ENCODE measurements at places on chromosomes 3 and 15.

DNA sequence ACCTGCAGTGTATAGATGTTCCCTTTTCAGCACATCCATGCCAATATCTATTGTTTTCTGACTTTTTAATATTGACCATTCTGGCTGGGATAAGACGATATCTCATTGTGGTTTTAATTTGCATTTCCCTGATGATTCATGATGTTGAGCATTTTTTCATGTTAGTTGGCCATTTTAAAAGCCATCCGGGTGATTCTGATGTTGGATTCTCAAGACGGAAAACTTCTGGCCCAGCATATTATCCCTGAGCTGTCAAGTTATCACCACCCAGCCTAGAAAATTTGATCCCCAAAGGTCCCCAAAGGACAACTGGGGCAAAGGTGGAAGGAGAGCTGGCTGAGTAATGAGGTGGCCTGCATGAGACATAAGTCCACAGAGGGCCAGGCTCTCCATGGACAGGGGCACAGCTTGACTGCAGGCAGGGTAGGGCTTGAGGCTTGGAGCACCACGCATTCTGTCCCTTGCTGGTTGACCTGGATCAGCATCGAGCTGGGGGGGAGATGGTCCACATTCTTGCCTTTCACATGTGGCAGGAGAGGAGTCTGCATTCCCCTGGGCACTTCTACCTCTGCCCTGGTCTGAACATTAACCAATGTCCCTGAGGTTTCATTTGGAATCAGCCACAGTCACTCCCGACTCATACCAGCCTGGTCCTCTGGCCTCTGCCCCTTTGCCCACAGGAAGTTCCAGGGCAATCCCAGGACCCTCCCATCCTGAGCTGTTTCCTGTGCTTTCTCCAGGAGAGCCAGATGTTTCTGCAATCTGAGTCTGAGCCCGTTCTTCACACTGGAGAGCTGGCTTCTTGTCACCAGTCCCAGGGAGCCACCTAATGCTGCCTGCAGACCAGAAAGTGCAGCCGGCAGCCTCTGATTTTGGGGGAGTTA lies 69.2 kb downstream of the ISG20 start:
- DNase-seq: peak; percentile 12

- peak; percentile 32 for DNase-seq
Observed at GRCh38 chr15:78265752-78266224, 1.4 kb downstream of the DNAJA4 start.

DNA sequence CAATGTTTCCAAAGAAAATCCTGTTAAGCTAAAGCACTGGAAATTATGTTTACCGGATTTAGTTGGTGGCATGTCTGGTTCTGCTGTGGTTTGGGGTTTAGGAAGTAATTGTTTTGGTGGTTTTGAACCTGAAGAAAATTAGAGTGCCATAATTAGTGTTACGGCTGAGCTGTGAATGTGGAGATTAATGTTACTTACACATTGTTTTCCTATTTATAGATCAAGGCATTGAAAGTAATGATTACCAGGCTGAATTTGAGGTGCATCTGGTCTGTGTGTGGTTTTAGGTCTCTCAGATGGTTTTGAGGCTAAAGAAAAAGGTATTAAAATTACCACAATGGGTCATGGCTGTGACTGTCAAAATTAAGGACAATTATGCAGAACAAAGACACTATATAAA lies 128.9 kb downstream of the TFG start:
- no peak for DNase-seq

- DNase-seq: no peak
Observed at GRCh38 chr3:4409971-4410573, 57.0 kb downstream of the SUMF1 start.

DNA sequence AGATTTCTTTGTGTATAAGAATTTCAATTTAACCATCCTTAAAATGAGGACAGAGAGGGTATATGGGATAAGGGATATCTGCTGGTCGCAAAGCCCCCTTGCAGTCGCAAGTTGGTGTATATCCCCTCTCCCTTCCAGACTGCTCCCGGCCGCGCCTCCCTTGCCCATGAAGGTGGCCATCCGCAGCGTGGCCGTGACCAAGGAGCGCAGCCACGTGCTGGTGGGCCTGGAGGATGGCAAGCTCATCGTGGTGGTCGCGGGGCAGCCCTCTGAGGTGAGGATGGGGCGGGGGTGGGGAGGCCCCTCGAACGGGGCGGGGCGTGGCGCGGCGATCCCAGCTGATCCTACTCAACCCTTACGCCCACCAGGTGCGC lies 29.4 kb downstream of the NBEAL2 start:
- no peak for DNase-seq

- DNase-seq: no peak
Observed at GRCh38 chr15:66100761-66101160, 152.8 kb downstream of the MEGF11 start.

DNA sequence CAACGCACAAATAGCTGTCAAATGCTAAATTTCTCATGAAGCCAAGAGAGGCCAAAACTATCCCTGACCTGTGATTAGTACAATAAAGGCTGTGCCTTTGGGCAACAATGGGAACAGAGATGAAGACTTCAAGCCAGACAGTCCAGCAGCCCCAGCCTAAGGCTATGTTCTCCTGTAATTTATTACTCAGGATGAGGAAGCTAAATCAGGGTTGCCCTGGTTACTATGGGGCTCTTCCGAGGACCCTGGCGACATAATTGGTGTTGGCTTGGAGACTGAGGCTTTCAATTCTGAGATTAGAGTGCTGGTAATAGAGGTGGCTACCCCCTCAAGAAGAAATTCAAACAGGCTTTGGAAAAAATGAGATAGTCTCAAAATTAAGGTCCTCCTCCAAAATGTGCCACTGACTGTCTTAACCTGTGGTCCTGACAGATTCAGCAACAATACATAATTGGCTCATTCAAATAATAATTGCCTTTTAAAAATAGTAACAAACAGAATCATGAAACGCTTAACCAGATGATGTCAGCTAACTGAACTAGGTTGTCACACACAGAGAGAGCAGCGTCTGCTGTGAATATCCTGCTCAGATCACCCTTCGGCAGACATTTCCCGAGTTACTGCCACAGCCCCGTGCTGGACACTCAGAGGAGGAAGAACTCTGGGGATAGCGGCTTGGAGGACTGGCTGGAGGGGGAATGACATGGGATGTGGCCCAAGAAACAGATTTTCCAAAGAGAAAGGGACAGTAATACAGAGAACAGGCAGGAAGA lies 43.0 kb downstream of the NSMCE3 start:
- no peak for DNase-seq

- DNase-seq: peak; percentile 72
Observed at GRCh38 chr3:190517687-190518086, 3.8 kb downstream of the IL1RAP start.

DNA sequence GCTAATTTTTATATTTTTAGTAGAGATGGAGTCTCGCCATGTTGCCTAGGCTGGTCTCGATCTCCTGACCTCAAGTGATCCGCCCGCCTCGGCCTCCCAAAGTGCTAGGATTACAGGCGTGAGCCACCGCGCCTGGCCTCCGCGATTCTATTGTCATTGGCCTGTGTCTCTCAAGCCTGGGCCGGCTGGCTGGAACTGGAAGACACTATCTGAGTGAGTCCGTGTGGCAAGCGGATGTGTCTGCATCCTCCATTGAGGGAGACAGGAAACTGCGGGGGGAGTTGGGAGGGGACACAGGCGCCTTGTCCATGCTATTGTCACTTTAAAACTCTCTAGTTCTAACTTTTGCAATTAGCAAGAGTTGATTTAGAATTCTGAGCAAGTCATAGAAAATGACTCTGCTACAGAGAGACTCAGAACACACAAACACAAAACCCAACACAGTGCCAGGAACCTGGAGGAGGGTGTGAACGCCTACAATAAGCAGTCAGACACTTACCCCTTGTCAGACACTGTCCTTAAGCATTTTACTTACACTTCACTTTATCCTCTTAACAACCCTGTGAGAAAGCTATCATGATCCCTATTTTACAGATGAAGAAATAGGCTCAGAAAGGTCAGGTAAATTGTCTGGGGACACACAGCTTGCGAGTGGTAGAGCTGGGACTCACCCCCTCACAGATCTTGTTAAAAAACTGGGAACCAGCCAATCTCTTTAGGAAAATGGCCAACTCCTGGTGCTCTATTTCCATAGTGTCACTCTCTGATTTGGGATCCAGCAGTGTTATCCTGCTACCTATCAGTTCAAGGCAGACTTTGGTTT lies 38.7 kb downstream of the ANP32A start:
- DNase-seq: no peak

DNA sequence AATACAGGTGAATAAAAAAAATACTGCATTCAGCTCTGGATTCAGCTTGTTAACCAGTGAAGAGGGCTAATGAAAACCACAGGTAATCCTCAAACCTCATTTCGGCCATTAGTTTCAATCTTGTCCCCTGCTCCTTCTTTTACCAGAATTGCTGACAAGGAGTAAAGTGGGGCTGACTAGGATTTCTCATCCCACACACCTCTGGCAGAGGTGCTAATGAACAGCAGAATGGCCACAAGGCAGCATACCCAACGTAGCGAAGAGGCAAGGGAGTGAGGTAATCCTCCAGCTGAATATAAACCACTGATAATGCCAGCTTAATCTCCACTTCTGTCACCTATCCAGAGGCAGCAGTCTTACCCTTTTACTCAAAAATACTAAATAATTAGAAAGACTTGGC lies 248.8 kb upstream of the CDIN1 start:
- DNase-seq: no peak

DNA sequence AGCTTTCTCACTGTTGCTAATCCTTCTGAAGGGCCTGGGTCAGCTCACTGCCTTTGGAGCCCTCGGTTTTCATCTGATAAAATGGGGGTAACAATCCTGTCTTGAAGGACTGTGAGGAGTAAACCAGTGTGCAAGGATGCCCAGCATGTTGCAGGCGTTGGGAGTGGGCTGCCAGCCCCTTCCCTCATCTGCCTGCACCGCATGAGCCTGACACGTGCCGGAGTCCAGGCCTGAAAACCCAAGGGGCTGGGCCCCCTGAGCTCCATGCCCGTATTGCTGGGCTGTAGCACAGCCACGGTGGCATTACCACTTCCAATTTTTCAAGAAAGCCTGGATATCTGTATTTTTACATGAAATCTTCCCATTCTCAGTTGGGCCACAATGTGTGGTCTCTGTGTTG lies 98.1 kb downstream of the DNAJB8 start:
- DNase-seq: no peak

- no peak for DNase-seq
Observed at GRCh38 chr15:80703965-80704364, 8.9 kb downstream of the ABHD17C start.

DNA sequence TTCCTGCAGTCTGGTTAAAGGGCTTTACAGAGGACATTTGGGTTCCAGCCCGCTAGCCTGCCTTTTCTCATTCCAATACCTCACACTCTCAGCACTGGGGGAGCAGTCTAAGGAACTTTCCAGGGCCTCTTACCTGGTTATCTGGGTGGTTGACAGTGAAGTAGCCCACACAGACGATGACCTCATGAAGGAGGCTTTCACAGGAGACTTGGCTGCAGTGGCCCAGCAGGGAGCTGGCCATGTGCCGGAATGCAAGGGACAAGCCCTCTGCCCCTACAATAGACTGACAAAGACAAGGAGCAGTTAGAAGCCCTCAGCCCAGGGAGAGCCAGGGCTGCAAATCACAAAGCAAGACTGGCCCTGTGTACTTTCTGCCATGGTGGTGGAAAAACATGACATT lies 39.5 kb downstream of the ISL2 start:
- no peak for DNase-seq

- no peak for DNase-seq
Observed at GRCh38 chr15:74235962-74236361, at the start of gene CCDC33. CCDC33 (plus strand) TSS chr15:74236326; CDS start chr15:74236720, 394 bp downstream.

GRCh38 chr3:146166415-146166821 lies 5.4 kb upstream of the PLOD2 start:
- DNase-seq: peak; percentile 95

DNA sequence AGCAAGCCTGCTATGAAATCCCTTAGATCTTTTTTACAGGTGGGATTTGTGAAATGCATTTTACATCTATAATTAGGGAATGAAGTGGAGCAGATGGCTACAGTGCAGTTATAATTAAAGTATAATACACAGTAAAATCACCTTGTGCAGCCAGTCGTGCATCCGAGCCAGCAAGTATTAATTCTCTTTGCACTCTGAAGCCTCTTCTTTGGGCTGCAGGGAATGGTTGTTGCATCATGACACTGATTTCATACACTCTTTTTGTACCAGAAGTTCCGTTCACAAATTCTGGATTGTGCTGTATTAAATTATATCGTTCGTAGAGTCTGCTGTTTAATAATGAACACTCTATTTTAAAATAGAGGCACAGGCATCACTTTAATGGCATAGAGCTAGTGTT lies 28.7 kb upstream of the TP63 start:
- DNase-seq: no peak

DNA sequence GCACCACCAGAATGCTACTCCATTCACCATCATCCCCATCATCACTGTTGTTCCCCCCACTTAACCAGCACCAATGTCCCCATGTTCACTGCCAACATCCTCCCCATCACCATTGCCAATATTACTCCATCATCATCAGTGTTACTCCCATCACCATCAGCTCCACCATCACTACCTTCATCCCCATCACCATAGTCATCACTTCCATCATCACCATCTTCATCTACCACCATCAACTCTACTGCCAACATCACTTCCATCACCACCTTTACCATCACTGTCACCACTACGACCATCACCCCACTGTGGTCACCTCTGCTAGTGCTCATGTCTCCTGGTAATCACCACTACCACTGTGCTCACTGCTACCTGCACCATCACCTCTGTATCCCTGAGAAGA lies 47.2 kb upstream of the TMEM115 start:
- no peak for DNase-seq

DNA sequence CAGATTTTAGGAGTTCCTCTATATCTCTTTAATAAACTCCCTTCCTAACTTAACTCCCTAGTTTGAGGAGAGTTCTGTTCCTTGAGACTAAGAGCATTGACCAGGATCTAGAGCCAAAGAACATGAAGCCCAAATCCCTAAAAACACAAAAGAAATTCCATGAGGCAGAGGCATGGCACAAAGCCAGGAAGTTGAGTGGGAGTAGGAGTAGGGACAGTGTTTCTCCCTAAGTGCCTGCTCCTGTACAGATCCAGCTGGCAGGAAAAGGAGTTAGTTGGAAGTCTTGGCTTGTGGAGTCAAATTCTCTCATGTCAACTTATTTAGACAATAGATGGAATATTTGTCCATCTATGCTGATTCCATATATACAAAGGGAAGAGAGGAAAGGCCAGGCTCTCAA lies 11.4 kb downstream of the ACTC1 start:
- DNase-seq: peak; percentile 3

GRCh38 chr3:149291178-149291577 lies 42.3 kb downstream of the TM4SF18 start:
- DNase-seq: no peak

- no peak for DNase-seq
Observed at GRCh38 chr3:23481616-23482278, 278.6 kb downstream of the UBE2E2 start.

DNA sequence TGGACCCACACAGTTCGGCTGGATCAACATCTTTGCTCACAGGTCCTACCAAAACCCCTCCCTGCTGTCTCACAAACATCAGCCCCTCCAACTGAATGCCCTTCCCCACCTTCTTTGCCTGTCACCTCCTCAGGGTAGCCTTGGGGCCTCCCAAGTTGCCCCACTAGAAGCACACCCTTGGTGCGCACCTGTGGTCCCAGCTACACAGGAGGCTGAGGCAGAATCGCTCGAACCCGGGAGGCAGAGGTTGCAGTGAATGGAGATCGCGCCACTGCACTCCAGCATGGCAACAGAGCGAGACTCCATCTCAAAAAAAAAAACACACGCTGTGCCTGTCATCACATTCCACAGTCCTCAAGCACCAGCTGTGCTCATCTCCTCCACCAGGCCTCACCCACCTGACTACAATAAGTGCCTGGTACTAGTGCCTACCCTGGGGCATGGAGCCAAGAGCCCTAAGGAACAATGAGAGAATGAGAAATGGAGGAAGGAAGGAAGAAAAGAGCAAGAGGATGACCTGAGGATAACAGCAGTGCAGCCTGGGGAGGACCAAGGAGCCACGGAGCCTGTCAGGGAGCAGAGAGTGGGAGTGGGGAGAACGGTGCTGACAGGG lies 26.0 kb downstream of the RPN1 start:
- no peak for DNase-seq
